ENCODE measurements at places on chromosomes 7 and 10.
A peak's percentile ranks its signal among the peaks of the same experiment; 100 is the strongest.

DNA sequence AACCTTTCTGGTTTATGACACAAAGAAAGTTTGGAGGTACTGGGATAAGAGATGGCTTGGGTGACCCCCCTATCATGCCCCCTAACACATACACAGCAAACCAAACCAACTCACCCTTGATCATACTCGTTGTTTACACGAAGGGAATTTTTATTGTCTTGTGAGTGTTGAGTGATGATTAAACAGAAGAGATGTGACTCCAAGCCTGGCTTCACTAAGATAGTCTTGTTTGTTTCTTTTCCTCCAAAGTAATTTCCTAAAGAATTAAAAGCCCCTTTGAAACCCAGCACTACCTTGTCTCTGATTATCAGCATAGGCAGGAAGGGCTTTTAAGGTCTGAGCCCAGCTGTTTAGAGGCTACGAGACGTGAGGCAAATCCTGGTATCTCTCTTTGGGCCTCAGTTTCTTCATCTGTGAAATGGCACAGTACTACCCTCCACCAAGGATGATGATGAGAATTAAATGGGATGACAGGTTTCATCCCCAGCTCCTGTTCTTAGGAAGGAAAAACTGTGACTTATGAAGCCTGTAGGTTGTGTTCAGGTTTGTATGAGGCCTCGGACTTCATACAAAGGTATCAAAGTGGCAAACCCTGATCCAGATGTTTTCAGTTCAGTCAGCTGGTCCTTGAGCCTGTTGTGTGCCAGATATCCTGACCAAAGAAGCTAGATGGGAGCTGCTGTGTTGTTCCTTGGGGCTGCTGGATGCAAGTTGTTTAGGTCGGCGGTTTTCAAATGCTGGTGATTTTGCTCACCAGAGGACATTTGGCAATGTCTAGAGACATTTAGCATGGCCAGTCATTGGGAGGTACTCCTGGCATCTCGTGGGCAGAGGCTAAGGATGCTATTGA lies 51.8 kb downstream of the TCF7L2 start:
- DNase-seq = no peak

GRCh38 chr7:139823959-139824521 lies 5.0 kb upstream of the TBXAS1 start:
- DNase-seq = no peak

DNA sequence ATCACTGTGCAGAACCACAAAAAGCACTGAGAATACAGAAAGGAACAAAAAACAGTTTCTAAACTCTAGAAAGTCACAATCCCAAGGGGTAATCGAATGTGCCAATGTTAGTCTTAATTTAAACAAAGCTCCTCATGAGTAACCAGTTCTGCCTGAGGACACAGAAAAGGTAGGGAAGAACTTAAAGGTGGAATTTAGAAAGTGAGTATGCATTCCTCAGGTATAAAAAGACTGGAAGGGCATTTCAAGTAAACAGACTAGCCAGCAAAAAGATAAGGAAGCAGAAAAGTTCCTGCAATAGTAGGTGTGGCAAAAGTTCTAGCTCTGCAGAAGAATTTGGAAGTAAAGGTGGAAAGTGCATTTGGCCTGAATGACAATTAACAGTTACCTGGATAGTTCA lies 84.6 kb upstream of the DLX6 start:
- no peak for DNase-seq

GRCh38 chr7:92838934-92839333 lies 2.6 kb upstream of the CDK6 start:
- no peak for DNase-seq

DNA sequence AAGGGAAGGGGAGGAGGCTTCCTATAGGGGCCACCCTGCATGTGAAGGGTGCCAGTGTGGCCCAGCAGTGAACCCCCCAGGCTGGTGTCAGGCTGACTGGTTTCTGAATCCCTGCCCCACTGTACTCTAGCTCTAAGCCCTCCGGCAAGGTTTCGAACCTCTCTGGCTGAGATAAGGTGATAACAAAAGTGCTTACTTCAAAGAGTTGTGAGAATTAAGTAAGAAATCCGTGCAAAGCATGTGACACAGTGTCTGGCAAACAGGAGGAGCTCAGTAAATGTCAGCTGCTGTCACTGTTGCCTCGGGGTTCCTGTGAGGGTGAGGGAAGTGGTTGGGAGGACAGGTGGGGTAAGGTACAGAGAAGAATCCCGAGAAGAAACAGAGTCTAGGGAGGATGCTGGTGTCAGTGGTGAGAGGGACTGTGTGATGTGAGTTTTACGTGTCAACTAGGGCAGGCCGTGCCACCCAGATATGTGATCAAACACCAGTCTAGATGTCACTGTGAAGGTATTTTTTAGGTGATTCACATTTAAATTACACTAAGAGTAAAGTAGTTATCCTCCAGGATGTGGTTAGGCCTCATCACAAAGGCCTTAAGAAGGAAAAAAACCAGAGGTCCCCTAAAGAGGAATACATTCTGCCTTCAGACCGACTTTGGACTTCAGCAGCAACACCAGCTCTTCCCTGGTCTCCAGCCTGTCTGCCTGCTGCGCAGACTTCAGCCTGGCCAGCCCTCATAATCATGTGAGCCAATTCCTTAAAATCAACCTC lies 64.4 kb downstream of the BPGM start:
- no peak for DNase-seq

- no peak for DNase-seq
Measured at GRCh38 chr7:1889556-1890181, 219.6 kb downstream of the ELFN1 start.

DNA sequence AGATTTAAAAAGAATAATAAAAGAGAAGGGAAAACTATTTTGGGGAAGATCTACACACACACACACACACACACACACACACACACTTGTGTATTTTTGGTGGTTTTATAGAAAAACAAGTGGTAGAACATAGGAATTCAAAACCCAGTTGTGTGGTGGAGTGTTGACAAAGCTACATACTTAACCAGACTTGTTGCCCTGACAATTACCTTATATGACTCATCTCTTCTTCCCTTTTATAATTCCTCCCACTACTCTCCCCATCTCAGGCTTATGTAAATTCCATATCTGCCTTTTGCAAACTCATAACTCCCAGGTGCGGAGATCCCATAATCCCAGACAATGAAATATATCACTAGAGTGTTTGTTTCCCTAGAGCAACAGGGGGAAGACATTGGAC lies 873.7 kb downstream of the NXPH1 start:
- no peak for DNase-seq

DNA sequence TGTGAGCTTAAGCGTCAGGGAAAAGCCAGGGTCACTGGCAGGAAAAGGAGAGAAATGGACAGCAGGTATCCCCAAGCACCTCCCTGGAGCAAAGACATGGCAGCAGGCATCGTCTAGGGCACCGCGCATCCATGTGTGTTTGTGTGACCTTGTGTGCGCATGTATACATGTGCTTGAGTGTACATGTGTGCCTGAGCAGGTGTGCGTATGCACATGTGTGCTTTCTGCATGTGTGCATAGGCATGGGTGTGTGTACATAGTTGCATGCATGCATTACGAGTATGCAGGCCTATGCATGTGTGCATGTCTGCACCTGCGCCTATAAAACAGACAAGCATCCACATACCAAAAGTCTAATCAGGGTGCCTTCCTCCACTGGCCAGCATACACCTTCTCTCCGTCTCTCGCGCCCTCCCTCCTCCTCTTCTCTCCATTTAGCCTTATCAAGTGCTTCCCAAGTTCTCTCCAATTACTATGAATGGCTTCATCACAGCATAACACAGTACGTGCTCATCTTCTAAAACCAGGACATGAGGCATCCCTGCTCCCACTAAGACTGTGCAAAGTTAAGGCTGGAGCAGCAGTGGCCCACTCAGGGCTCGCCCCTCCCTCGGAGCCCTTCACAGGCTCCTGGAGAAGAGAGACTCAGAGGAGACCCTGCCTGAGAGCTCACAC lies 30.6 kb downstream of the RASGEF1A start:
- DNase-seq = no peak

DNA sequence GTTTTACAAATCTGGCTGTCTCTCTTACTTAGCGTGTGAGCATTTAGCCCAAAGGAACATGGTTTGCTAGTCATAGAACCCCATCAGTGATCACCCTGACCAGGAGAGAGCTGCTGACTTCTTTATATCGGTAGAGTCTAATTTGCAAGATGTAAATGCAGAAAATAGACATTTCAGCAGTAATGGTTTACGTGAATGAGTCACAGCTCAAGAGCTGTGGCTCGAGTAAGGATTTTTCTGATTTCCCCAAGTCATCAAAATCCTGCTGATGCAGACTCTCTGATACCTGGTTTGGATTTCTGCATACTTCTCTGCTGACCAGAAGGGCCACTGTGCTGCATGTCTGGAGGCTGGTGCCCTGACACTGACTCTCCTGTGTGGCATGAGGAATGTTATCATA lies 25.7 kb downstream of the NUB1 start:
- DNase-seq = no peak

- no peak for DNase-seq
Measured at GRCh38 chr10:60367901-60368300, 21.8 kb downstream of the ANK3 start.

DNA sequence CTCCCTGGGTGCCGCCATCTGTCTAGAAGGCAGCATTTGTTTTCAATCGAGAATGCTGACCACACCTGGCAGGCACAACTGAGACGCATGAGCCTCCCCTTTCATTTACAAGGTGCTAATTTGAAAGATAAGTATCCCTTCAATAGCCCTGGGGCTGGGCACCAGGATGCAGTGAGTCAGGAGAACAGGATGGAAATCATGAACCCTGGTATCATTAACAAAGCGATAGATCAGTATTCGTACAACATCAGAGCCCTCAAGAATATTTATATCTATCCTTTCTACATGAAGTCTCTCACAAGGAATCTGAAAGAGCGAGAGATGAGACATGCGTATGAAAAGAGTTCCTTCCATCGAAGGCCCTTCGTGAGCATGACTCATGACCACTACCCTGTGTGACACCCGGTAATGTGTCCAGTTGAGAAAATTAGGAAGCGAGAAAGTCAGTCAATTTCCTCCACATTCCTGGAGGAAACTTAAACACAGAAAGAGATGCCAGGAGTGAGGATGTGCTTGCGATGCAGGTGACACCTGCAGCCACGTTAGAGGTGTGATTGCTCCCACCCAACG lies 123.1 kb upstream of the PITRM1 start:
- DNase-seq = no peak

DNA sequence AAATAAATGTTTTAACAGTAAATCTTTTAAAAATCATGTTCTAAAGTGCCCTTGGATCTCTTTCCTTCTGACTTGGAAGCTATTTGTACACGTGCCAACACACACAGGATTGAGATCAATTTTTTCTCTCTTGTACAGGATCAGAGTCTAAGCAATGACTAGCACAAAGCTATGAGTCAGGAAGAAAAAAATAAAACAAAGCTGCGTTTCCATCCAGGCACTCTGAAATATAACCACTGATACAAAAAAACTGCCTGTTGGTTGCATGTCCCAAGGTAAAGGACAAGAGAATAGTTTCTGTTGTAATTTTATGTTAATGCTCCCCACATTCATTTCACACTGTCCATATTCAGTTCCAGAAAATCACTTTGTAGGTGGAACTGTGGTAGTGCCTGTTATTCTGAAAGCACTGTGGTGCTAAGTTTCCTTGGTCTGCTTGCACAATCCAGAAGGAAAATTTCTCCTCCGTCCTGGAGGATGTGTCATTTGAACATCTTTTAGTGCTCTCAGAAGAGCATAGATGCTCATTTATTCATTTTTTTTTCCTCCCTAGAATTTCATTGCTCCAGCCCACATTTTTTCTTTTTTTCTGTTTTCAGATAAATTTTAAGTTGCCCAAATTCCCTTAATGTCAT lies 113.4 kb downstream of the PLXDC2 start:
- no peak for DNase-seq

- peak; percentile 14 for DNase-seq
Measured at GRCh38 chr10:124338276-124338925, 80.3 kb downstream of the OAT start.

- DNase-seq = no peak
Measured at GRCh38 chr10:68212721-68213352, 19.1 kb downstream of the ATOH7 start.

DNA sequence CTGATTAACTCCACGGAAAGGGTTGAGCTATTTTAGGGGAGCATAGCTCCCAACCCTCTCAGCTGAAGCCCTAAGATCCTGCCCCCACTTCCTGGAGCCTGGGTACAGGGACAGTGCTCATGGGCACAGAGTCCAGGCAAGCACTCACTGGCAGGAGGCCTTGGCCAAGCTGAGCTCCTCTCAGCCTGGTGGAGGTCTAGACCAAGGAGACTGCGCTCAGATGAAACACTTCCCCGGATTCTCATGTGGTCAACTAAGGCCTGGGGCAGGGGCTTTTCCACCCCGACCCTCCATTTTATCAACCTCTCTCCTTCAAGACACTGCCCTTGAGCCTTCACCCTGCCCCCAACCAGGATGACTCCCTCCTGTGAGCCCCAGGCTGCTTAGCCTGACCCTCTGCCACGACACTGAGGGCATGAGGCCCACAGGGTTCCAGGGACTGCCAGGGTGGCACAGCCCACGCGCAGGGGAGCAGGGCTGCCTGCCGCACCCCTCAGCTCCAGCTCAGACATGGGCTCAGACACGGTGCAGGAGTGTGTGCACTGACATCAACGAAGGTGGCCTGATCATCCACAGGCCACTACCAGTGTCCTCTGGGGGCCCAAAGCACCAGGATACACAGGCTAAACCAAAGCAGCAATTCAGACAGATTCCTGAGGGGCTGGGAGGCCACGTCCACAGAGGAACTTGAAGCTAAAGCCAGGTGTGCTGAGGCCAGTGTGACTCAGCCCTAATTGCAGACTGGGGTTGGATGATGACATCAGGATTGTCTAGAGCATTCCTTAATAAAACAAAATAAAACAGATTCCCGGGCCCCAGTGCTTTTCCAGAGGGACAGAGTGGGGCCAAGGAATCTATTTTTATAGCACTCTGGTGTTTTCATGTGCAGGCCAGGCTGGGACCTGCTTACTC lies 18.8 kb downstream of the CHAT start:
- peak; percentile 68 for DNase-seq

GRCh38 chr7:151168003-151168786 lies 701 bp upstream of the GBX1 start:
- DNase-seq = no peak

- no peak for DNase-seq
Measured at GRCh38 chr7:7408001-7408770, 127.5 kb downstream of the COL28A1 start.

DNA sequence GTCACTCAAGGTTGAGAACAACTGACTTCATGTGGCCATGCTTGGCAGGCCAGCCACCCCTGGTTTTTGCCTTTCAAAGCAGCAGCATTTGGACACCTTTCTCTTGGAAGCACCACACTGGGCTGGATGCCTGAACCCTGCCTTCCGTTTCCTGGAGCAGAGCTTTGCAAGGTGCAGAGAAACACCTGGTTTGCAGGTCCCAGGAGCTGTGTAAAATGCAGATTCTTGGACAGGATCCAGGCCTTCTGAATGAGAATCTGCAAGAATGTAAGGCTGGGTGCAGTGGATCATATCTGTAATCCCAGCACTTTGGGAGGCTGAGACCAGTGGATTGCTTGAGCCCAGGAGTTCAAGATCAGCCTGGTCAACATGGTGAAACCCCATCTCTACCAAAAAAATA lies 18.0 kb upstream of the DUSP5 start:
- no peak for DNase-seq

Measured in lower leg skin (tissue), 4 donors.